Cortex of kidney (tissue), 1 donor: ENCODE measurements at places on chromosomes 11 and 22.

DNA sequence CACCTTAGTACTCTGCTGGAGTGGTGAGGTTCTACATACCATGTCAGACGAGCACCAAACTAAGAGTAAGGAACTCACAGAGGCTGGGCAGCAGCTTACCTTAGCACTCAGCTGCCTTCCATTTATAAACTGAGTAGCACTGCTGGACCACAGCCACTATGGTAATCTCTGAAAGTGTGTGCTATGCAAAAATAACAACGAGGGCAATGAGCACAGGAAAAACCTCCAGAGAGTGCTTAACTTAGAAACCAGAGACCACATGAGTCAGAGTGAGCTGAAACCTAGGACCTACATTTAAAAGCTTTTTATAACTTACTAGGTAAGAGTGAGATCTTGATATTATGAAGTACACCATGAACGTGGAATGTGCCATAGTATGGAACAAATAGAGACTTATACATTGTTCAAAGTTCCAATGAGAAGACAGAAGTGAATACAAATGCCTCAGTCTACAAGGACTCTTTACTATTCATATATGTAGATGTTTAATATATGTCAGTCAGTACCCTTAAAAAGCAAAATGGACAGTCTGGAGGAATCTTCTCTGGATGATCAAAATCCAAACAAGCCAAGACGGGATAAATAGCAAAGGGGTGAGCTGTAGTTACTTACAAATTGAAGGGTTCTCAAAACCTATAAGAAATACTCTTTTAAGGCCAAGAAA lies 17.2 kb upstream of the CD59 start:
- no peak for DNase-seq

GRCh38 chr22:33167998-33168790 lies 110.0 kb upstream of the SYN3 start:
- DNase-seq, result no peak

DNA sequence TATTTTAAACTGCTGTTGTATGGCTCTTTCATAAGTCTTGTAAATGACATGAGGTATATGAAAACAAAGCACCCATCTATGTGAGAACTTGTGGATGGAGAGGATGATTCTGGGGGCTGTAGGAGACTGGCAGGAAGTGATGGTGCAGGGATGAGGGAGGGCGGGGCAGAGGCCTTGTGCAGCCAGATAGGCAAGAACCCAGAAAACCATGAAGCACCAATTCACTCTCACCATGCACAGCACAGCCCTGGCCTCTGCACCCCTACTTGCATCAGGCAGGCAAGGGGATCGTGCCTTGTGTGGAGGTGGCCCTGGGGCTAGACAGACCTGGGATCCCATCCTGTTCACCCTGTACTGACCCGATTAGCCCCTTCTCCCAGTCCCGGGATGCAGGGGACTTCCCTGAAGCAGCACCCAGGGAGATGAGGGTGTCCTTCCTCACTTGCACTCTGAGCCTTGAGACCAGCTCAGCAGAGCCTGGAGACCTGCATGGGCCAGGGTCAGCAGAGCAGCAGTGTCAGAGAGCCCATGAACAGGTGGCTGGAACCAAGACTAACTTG lies 85.5 kb downstream of the MORC2 start:
- no peak for DNase-seq

DNA sequence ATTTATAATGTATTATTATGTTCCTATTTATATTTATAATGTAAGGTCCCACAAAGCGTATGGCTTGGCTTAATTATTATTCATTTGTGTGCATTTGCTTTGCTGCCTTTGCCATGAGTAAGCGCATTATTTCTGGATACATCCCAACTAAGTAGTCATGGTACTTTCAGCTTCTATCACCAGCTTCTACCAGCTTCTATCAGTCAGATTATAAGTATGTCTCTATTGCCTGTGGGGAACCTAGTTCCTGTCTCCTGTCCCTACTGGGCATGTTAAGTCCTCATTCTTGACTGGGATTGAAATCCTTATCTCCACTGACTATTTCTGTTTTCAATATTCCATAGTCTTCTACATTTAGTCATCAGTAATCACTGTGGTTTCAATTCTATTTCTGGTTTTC lies 33.5 kb upstream of the OR10W1 start:
- no peak for DNase-seq

DNA sequence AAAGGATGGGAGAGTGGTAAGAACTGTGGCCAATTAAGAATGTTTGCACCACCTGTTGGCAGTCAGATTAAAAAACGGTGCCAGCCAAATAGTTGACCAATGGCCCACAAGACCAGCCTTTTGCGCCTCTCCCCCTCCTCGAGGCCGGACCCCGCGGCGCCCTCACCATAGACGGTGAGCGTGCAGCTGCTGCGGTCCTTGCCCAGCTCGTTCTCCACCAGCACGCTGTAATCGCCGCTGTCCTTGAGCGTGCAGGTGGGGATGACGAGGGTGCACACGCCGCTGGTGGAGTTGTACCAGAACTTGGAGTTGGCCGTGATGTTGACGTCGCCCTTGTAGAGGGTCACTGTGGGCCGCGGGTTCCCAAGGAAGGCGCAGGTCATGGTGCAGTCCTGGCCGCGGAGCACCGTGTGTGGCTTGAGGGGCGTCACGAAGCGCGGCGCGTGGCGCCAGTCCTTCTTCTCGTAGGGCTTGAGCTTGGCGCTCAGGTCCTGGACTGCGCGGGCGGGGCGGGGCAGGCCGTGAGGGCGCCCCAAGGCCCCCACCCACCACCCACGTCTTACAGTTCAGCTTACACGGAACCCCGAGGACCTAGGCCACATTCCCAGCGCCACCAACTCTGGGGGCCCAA lies 7.2 kb downstream of the TMEM86A start:
- no peak for DNase-seq

GRCh38 chr11:1128311-1129142 lies 29.2 kb upstream of the MUC5AC start:
- no peak for DNase-seq

- DNase-seq, result no peak
These were observed at the start of gene SULT4A1 for GRCh38 chr22:43862074-43862881. TSS of gene SULT4A1 (minus strand) at chr22:43862513. CDS start at chr22:43862382, 131 bp downstream.

DNA sequence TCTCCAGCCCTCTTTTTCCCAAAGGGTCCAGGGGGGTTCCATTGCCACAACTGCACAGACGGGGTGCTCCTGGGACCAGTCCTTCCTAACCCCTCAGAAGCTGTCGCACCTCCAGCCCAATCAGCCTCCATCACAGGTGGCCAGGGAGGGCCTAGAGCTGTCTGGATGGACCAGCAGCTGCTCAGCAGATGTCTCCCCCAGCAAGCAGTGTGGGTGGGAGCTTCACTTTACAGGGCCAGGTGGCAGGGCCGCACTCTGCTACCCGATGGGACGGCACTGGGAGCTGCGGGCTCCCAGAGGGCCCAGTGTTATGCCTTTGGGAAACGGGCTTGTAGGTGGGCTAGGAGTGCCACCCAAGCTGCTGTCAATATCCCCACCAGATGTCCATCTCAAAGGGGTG lies 120.5 kb downstream of the DSCAML1 start:
- DNase-seq, result no peak

DNA sequence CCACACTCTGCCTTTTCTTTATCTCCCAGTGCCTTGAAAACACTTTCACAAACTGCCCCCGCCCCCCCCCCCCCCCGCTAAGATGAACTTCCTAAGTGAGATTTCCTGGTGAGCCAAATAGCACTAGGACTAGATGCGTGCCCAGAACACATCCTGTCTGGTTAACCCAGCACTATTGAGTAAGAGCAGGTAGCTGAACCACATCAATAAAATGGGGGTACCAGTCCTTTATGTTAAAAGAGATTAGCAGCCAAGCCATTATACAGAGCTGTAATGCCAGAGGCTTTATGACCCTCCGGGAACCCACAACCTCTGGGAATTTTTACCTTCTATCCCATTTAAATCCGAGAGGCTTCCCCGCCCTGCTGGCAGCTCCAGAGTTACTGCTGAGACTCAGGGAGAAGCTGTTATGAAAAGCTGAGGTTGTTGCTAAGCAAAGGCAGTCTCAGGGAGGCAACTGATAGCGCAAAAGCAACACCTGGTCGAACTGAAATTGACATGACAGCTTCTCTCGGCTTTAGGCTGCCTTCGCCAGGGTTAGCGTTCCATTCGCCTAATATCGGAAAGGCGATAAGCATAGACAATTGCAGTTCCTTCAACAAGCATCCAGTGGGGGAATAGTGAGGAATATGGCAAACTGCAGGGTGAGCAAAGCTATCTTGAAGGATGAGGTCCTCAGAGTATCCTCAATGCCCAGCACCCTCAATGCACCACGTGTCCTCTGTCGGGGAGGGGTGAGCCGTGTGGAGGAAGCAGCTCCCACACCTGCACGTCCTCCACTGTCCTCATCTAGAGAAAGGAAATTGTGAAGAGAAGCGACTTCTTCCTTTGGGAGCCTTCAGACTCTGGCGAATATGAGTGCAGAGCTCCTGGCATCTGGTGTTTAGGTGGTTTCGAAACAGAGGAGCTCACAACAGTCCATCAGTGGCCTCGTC lies 977.0 kb downstream of the NTM start:
- DNase-seq, result no peak

DNA sequence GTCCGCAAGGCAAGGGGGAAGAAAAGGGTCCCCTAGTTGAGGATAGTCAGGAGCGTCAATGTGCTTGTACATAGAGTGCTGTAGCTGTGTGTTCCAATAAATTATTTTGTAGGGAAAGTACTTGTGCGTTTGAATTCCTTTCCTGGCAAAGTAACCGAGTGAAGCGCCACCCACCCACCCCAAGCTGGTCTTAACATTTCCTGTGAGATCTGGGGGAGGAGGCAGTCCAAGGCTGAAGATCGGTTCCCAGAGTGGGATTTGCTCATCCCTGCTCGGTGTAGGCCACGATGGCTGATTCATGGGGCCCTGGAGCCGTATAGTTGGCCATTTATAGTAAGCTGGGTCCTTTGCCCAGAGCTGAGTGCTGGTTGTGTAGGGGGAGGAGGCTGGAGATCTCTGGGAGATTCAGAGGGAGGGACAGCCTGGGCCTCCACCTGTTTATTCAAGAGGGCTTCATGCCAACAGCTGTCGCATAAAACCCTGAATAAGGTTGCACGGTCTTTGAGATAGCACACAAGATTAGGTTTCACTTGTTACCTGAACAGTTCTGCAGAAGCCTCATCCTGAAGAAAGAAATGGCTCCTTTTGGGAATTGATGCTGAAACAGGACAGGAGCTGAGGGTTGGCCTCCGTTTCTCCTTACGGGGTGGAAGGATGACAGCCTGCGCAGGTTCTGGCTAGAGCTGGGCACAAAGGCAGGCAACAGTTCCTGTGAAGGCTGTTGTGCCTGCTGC lies 2.4 kb downstream of the ATF4 start:
- no peak for DNase-seq

GRCh38 chr11:68827733-68828132 lies 14.0 kb downstream of the CPT1A start:
- no peak for DNase-seq

DNA sequence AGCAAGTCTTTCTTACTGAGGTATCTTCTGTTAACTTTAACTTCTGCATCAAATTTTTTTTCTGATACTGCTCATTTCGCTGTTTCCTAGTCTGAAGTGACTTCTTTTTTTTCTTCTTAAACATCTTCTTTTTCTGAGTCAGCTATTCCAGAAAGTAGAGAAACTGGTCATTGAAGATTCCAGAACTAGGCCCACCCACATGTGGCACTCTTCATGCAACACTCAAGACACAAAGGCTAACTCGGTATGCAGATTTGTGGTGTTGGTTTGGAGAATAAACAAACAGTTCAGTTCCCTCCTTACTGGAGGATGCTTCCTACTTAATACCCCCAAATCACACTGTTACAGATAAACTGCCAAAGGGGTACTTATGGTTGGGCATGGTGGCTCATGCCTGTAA lies 25.2 kb upstream of the MTCH2 start:
- DNase-seq, result no peak

- no peak for DNase-seq
These were observed 73.9 kb downstream of the CTTN start for GRCh38 chr11:70472240-70472639.

DNA sequence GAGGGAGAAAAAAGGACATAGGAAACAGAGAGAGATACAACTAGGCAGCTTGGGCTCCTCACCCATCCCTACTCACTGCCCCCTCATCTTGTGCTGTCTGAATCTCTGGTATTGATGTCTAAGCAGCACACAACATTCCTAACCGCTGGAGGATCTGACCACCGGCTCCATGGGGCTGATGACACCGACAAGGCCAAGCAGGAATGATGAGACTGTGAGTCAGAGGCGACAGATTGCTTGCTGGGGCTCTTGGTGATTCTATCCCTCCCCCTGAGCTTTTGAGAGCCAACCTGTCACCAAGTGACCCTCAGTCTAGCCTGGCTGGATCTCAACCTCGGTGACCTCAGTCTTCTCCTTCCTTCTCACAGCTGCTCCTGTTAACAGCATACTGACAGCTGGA lies 13.8 kb downstream of the PAMR1 start:
- no peak for DNase-seq

GRCh38 chr11:44529895-44530412 lies 35.5 kb upstream of the CD82 start:
- DNase-seq, result no peak

- no peak for DNase-seq
These were observed 106.9 kb upstream of the NAV2 start for GRCh38 chr11:19605520-19606371.

GRCh38 chr22:22942511-22943329 lies 55.1 kb downstream of the IGLL5 start:
- no peak for DNase-seq

GRCh38 chr22:48936391-48936790 lies 891.3 kb downstream of the BRD1 start:
- DNase-seq, result no peak

- no peak for DNase-seq
These were observed 21.4 kb upstream of the CADM1 start for GRCh38 chr11:115525531-115526006.

DNA sequence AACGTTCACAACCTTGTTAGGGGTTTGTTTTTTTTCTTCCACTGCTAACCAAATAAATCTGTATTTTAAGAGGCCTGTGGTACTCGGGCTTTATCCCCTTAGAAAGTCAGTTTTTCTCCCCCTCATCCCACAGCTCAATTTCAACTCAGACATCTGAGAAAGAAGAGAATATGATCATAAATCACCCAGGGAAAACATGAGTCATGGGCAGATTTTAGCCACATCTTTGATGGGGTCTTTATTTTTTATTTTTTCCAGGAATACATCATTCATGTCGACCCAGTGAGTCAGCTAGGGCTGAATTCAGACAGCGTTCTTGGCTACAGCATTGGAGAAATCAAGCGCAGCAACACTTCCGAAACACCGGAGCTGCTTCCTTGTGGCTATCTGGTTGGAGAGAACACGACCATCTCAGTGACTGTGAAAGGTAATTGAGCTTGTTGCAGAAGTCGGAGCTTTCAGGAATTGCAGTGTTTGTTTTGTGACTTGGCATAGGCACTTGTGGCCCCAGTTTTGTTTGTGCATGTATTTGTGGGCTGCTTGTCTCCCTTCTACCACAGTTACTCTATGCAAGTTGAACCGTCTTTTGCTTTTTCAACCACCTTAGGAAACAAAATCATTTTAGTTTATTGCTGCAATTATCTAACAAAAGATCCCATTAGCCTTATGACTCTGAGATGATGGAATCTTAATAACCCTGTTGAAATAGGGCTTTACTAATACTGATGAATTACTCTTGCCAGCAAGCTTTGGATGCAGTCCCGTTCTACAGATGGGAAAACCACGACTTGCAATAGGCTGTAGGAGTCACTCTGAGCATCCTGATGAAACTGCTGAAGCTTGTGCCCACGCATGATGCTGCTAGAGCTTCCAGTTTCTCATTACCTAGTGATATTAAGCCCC lies 62.7 kb downstream of the DBX1 start:
- DNase-seq, result no peak
